Stomach (tissue), 19 donors: ENCODE measurements at places on chromosomes 16 and 17. TPM values are rescaled to one million over a fixed set of nuclear protein-coding genes. Genes with fewer than 3 reads are reported as not detected.

DNA sequence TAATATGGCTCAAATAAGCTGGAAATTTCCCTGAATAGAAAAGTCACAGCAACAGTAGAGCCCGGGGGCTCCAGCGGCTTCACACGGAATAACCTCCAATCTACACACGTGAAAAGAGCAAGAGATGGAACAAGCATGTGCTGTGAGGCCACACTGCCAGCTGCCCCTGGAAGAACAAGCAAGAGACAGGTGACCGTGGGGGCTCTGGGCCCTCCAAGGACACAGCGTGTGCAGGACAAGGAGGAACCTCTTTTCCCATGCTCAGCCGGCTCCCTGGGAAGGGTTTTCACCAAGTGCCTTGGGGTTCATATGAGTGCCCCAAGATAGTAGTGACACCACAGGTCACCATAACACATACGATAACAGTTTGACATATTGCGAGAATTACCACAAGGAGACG is 110.2 kb upstream of the ZNF750 start:
- H3K4me3 ChIP-seq: no peak overlapping the region
- H3K36me3 ChIP-seq: peaks cover 24% of the 10 kb centered on the region
- no peak for DNase-seq
- no peak overlapping the region for H3K27ac ChIP-seq
- H3K27me3 ChIP-seq: no peaks in the 10 kb centered on the region

DNA sequence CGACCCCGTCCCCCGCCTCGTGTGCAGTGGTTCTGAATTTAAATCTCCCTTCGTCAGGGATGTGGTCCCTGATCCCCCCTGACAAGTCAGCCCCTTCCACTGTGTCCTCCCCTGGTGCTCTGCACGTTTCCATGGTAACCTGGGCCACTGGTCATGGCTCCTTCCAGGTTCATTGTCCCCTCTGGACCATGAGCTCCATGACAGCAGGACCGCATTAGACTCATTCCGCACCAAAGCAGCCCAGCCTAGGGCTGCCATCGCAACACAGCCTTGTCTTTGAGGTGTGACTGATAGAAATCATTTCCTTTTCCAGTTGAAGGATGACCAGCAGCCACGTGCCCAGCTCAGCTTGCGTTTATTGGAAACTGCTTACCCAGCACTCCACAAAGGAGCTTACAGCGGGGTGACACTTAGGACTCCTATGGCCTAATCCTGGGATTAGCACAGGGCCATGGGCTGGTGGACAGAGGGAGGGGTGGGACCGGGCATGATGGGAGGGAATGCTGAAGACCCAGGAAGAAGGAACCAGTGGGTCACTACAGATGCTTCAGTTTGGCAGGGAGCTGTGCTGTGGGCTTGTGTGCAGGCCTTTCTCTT is 7.6 kb downstream of the RCVRN start:
- H3K36me3 ChIP-seq: no peaks in the 10 kb centered on the region
- no peak overlapping the region for H3K4me3 ChIP-seq
- H3K4me1 ChIP-seq: peaks cover 4% of the 10 kb centered on the region

DNA sequence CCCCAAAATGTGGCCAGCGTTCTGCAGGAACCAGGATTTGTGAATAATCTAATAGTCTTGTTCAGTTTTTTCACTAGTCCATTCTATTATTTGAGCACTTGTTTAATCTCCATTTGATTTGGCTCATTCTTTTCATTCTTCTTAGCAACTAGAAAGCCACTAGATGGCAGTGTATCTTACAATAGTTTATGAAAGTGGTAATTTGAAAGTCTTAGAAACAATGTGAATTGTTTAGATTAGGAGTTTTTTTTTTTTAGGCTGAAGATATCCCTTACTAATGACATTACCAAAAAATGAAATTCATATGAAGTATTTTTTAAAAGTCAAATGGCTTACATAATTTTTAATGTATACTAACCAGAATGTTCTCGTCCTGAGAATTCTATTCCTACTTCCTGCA is 6.7 kb downstream of the ERI2 start:
- H3K36me3 ChIP-seq: peaks cover 36% of the 10 kb centered on the region
- H3K4me3 ChIP-seq: no peak overlapping the region
- no peak overlapping the region for H3K27ac ChIP-seq
- no peaks in the 10 kb centered on the region for H3K27me3 ChIP-seq

DNA sequence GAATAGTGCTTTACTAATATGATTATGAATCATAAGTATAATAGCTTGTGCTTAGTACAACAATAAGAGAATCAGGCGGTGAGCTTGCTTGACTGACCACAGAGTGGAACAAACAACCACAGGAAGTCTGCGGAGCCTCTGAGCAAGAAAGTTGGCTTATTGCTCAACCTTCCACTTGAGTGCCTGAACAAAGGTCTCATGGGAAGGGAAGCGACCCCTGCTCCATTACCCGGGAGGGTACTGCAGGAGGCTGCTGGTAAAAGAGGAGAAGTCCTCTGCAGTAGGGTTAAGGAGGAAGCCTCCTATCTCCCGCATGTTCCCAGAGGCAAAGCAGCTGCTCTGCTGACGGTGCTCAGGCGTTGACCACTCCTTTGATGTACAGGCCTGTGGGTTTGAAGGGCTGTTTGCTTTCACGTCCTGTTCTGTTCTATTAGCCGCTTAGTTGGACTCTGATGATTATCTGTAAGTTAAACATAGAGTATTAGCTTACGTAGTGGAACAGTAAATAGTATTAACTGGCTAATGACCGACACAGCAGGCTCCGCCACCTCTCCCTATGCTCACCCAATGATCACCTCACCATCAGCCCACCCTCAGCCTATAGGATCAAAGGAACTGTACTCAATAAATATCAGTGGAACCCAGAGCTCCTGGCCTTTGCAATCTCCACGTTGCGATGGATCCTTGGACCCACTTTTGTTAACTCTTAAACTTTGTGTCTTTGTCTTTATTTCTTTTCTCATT is 17.5 kb downstream of the ALOX15B start:
- H3K36me3 ChIP-seq: no peaks in the 10 kb centered on the region
- peak overlapping the region; percentile 92 for H3K27ac ChIP-seq
- peak; percentile 81 for DNase-seq
- peak overlapping the region; percentile 31 for H3K4me3 ChIP-seq
- H3K4me1 ChIP-seq: peaks cover 60% of the 10 kb centered on the region

DNA sequence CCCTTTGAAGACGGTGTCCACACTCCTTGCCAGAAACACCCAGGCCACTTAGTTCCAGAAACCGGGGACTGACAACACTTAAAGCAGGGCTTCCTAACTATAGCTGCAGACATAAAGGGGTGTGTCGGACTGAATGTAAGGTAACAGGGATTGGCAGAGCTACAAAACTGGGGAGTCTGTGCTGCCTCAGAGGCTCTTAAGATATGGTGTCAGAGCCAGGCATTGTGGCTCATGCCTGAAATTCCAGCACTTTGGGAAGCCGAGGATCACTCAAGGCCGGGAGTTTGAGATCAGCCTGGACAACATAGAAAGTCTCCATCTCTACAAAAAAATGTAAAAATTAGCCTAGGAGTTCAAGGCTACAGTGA is 14.2 kb upstream of the NLRC3 start:
- H3K27ac ChIP-seq: no peak overlapping the region
- H3K27me3 ChIP-seq: no peaks in the 10 kb centered on the region
- no peak overlapping the region for H3K4me3 ChIP-seq
- no peak for DNase-seq

The PLA2G15 gene
- total RNA-seq: 9.8 TPM

DNA sequence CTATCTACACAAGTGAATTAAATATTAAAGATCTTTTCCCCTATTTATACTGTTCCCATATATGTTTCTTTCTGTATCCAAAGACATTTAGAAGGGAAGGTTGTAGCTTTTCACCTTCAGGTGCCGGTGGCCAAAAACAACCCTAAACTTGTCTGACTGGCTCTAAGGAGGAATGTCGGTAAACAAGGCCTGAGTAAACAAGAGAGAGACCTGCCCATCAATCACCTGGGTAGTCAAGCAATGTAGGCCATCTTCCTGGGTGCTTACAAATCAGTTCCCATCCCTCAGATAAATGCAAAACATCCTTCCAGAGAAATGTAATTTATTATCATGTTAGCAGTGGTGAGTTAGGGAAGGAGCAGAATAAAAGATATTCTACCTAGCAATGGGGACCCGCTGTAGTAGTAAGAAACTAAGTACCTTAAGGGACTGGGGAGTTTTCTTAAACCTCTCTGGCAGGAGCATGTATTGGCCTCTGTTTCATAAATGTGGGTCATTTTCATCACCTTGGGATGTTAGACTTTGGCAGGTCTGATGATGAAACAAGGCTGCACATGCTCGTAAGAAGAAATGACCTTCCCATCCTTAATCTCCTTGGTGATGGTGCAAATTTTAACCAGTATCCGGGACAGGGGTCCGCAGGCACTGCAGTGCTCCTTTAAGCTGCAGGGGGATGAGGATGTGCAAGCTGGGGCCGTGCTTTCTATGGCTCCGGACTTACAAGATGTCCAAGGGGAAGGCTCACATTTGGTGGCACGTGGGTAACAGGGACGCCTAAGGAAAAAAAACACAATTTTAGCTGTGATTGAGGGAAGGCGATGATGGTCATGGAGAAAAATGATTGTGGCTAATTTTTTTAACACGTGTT is 8.4 kb downstream of the KRT39 start:
- DNase-seq: peak; percentile 58
- no peaks in the 10 kb centered on the region for H3K36me3 ChIP-seq
- H3K27ac ChIP-seq: no peak overlapping the region
